NCI-H446 (cell line): ENCODE measurements at places on chromosomes 16 and 17.

DNA sequence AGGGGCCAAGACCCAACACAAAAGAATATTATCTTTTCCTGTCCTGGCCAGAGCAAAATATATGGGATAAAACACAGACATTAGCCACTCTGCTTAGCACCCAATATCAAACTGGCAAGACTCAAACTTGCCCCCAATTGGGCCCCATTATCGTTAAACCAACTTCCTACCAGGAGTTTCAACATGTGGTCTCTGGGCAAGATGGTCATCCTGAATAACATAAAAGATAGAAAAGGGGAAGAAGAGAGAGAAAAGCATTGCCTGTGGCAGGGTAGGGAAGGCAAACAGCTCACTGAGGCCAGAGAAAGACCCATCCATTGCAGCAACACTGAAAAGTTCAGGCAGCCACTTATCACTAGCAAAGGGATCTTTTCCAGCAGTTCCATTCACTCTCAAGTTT lies 502.1 kb downstream of the KIF2B start:
- no peak for DNase-seq

- no peak for DNase-seq
These were observed 11.0 kb downstream of the MYCBPAP start for GRCh38 chr17:50519141-50519834.

DNA sequence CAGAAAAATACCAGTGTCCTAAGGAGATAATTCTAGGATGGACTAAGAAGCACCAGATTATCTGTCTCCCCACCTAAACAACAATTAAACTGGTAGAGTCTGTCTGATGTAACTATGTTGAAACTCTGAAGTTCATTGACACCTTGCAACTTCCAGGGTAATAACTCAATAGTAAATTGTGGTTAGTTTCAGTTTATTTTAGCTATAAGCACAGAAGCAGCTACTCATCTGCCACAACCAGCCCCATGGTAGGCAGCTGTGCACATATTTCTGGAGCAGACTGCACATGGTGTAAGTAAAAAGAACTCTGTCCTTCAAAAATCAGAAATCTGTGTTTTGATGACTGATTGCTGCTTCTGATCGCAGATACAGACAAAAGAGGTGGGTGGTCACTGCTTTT lies 852.1 kb downstream of the CDH11 start:
- no peak for DNase-seq

DNA sequence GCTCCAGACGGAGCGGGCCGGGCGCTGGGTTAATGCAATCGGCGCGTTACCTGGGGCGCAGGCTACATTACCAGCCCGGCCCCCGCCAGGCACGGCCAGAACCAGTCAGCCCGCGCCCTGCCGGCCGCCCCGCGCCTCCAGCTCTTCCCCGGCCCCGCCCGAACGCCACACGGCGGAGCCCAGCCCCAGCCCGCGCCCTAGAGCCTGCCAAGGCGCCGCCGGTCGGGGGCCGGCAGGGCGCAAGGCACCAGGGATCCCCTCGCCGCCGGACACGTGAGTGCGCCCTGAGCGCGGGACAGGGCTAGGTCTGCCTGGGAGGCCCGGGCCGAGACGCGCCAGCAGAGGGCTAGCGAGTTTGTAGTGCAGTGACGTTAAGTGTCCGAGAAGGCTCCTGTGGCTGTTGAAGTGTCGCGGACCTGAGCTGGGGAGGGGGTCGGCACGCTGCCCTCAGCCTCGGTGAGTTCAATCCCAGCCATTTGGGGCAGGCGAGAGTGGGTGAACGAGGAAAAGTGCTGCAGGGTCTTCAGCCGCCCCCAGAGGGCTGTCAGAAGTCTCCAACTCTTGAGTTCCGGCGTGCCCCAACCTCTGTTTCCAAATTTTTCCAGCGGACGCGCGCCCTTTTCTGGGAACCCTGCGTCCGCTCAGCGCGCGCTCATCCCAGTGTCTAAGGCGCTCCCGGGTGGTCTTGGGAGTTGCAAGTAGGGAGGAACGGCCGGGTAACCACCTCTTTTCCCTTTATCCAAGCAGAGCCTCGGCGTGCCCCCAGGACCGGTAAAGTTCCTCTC lies at the start of gene SLC6A2:
Gene SLC6A2, plus strand, starts transcription at position 92 of the 785 bp plus-strand sequence. CDS start 707 bp downstream, outside the sequence.
- DNase-seq: no peak

DNA sequence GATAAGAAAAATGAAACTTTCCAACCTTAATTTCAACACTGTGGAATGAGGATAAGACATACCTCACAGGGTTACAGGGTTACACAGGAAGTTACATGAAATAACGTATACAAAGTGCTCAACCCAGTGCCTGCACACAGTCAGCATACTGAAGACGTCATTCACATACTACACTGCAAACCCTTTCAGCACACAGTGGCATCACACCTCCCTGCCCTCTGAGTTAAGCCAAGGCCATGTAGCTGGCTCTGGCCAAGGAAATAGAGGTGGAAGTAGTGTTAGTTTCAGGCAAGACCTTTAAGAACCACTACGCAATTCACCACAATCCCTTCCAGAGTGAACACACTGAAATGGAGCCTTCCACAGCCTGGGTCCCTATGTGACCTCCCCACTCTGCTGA lies 46.6 kb upstream of the GSG1L start:
- DNase-seq: no peak

DNA sequence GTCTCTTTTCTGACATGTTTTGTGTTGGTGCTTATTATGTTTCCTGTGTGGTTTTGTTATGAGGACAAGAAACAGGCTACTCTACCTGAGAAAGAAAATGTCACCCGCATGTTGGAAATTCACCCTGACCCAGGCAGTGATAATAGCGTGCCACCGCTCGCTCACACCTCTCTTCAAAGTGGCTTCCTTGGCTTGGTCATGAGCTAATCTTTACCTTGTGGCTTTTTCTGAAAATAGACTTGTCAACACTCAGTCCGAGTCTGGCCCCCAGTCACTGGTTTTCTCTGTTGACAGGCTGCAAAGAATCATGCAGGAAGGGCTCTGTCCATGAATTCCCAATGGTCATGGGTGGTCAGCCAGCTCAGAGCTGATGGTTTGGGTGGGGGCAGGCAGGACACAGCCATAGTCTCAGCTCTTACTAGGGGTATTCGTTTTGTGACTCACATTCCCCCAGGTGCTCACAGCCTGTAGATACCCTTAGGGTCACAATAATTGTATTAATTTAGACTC lies 121.3 kb upstream of the CACNG5 start:
- no peak for DNase-seq

DNA sequence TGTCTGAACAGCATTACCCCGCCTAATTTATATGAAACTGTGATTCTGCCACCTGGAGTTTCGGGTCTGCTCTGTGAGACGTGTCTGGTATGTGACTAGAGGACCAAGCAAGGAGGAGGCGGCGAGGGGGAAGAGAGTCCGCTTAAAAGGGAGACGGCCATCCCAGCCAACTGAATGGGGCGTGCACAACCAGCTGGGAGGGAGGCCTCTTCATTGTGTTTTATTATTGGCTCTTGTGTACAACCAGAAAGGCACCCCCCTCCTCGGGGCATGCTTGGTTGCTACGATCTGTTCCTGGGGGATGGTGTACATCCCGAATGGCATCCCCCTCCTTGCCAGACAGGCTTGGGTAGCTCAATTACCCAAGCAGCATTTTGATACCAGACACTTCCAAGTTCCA lies 384.5 kb upstream of the SALL1 start:
- DNase-seq: no peak

GRCh38 chr17:76544546-76545365 lies 4.9 kb downstream of the PRCD start:
- no peak for DNase-seq

- no peak for DNase-seq
These were observed 71.2 kb upstream of the MRTFB start for GRCh38 chr16:13999895-14000425.

DNA sequence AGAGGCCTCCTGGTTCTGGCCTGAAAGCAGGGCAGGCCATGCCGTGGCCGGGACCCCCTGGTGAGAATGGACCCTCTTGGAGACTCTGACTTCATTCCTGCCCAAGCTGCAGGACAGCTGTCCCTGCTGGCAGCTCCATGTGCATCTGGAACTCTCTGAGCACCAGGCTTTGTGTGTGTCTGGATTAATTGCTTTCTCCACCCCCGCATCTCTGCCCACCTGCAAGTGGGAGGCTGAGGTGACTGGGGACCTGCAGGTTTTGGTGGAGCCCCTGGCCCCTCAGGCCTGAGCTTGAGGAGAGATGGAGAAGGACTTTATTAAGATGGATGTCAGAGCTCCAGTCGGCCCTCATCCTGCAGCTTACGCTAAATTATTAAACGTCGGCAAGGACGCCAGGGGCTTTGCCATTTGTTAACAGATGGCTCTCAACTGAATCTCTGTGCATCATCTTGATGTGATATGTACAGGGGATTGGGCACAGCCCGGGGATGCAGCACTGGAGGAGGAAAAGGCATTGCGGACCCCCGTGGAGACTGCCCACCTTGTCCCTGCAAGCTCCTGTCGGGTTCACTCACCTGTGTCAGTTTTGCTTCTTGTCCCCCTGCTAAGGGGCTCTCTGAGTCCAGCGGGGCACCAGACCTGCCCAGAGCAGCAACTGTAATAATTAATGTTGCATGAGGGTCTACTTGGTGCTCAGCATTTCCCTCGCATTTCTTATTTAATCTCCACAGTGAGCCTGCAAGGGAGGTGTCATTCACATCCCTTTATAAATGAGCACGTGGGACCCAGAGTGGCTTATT lies 154.1 kb upstream of the RPL38 start:
- no peak for DNase-seq

- no peak for DNase-seq
These were observed 42.1 kb downstream of the SYNRG start for GRCh38 chr17:37567137-37567536.

GRCh38 chr17:16997514-16998429 lies 25.9 kb upstream of the TNFRSF13B start:
- DNase-seq: no peak

DNA sequence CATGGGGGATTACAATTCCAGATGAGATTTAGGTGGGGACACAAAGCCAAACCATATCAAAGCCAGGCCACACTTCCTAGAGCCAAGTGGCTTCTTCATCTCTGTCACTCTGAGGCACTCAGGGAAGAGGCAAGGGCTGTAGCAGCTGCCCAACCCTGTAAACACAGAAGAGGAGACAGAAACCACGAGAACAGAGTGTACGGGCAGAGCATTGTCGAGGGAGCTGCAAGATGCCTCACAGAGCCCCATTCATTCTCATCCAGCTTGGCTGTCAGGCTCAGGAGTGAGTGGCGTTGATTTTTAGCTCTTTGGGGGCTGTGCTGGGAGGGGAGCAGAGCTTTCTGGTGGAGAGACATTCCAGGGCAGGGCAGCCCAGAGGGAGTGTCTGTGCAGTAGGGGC lies 117.2 kb upstream of the SALL1 start:
- DNase-seq: no peak

DNA sequence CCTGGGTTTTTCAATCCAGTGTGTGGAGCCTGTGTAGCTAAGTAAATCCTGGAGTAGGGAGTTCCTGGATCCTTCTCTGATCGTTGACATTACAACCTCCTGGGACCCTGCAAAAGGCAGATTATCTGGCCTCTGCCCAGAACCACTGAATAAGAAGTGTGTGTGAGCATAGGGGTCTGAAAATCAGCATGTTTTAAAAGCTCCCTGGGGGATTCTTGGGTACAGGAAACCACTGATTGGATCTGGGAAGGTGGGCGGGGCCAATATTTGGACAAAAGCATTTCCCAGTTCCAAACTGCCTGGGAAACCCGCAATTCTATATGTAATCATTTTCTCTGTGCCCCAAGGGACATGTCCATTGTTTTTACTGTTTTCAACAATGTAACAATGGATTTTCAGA lies 27.2 kb upstream of the BEAN1 start:
- no peak for DNase-seq

DNA sequence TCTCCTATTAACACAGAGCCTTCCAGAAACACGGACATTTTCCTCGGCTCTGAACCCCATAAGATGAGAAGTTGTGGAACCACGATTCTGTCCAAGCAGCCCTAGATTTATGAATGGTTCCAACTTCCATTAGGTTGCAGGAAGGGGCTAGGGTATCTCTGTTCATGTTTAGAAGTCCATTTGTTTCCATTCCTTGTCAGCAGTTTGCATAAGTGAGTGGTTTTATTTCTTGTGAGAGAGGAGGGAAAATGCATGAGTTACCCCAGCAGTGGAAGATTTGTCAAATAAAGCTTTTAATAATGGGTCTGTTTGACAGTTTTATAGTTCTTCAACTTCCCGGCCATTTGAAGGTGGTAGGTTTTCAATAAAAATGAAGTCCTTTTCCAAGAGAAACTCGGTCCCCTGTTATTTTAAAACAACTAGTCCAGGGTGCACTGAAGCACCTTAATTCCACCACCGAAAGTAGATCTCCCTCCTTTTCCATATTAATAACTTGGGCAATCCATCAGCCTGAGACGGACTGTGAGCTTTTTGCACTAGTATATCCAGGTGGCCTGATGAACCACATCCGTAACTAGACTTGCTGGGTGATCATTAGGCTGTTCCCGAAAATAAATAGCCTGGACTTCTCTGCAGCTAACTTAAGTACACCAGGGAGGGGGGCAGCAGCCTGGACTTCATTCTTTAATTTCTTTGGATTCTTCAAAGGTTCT lies 181.3 kb downstream of the TMEM114 start:
- DNase-seq: no peak

DNA sequence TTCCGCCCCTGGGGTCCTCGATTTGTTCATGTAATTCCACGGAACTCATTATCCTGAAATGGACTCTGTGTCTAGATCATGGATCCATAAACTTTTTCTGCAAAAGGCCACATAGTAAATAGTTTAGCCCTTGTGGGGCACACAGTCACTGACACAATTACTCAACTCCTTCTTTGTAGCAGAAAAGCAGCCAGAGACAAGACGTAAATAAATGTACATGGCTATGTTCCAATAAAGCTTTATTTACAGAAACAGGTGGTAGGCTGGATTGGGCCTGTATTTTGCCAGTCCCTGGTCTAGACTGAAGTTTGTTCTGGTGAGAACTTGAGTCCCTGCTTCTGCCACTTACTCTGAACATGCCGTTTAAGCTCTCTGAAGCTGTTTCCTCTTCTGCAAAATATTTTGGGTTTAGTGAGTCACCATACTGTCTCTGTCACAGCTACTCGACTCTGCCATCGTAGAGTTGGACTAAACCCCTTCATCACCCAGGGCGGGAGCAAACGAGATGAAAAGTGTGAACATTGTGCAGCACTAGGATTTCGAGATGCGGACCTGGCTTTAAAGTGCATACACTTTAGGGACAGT lies 61.9 kb upstream of the FOXF1 start:
- no peak for DNase-seq

- no peak for DNase-seq
These were observed 81.3 kb downstream of the RPGRIP1L start for GRCh38 chr16:53622315-53622714.

DNA sequence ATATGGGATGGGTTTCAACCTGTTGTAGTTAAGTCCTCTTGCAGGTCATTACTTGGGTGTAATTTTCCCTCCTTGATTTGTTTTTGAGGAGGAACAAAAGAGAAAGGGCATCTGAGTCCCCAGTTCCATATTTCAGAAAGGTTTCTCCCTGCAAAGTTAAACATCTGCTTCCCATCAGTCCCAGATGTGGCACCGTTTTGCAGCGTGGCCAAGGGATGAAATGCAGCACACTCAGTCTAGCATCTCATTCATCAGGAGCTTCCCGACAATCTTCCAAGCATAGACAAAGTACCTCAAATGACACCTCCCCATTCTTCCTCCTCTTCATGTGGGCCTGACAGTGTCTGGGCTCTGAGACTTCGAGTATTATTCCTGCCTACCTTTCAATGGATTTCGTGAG lies 363.7 kb upstream of the SOX9 start:
- DNase-seq: no peak

GRCh38 chr17:29560316-29560715 lies 6.5 kb downstream of the ABHD15 start:
- no peak for DNase-seq

- no peak for DNase-seq
These were observed 222.4 kb upstream of the AXIN2 start for GRCh38 chr17:65783845-65784334.
